MM.1S (cell line): ENCODE measurements at places on chromosomes 6 and 20.

- no peak for DNase-seq
Observed at GRCh38 chr6:165268987-165269386, 40.4 kb downstream of the C6orf118 start.

DNA sequence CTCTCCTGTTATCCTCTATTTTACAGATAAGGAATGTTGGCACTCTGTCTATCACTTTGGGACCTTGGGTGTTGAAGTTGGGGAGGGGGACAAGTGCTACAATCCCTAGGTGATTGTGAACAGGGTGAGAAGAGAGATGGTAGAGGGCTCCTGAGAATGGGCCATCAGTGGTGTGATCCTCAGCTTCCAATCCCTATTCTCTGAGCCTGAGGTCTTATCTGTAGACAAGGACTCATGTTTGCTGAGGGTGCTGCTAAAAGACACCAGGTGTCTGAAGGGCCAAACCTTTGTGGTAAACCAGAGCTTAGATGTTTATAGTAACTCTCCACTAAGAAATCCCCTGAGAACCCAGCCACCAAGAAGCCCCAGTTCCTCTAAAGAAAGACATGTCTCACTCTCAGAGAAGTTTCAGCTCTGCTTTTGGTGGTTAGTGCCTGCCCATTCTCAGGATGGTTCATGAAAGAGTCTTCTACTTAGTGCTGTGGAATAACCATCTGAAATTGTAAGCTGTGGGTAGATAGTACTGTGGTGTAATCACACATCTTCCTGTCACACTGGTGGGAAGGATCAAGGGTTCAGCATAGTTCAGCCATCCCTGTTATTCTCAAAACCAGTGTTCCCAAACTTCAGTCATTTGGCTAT, 58.2 kb upstream of the IL20RA start:
- DNase-seq, result peak; percentile 93

- no peak for DNase-seq
Observed at GRCh38 chr6:11006061-11006460, 38.0 kb downstream of the ELOVL2 start.

- DNase-seq, result no peak
Observed at GRCh38 chr6:7681449-7681848, 44.5 kb upstream of the BMP6 start.

- DNase-seq, result no peak
Observed at GRCh38 chr20:3749689-3750531, 17.4 kb downstream of the HSPA12B start.

DNA sequence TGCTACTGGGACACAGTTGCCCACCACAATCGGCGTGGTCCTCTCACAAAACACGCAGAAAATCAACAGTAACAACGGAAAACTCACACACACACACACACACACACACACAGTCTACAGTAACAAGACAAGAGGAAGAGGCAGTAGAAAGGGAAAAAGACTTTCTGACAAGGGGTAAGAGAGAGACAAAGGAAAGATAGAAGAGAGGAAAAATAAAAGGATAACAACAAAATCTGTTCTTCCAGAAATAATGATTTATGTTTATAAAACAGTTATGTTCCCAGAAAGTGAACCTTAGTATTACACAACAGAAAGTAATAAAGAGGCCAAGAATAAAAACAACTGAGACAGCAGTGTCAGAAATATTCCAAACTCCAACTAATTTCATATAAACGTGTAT, 2.9 kb downstream of the RANBP9 start:
- DNase-seq, result no peak

DNA sequence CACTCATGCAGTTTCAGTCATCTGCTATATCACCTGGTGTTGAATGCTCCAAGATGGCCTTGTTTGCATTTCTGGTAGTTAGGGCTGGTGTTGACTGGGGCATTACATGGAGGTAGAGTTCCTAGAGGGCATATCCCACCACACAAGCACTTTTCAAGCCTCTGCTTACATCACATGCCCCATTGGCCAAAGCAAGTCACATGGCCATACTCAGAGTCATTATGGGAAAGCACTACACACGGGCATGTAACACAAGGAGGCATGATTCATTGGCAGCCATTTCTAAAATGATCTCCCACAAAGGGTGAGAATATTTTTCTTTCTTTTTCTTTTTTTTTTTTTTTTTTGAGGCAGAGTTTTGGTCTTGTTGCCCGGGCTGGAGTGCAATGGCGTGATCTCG, 73.2 kb downstream of the TRMT6 start:
- DNase-seq, result no peak

- no peak for DNase-seq
Observed at GRCh38 chr6:158894193-158894592, 75.0 kb upstream of the EZR start.

- no peak for DNase-seq
Observed at GRCh38 chr6:158311626-158312025, 639 bp upstream of the TULP4 start.

DNA sequence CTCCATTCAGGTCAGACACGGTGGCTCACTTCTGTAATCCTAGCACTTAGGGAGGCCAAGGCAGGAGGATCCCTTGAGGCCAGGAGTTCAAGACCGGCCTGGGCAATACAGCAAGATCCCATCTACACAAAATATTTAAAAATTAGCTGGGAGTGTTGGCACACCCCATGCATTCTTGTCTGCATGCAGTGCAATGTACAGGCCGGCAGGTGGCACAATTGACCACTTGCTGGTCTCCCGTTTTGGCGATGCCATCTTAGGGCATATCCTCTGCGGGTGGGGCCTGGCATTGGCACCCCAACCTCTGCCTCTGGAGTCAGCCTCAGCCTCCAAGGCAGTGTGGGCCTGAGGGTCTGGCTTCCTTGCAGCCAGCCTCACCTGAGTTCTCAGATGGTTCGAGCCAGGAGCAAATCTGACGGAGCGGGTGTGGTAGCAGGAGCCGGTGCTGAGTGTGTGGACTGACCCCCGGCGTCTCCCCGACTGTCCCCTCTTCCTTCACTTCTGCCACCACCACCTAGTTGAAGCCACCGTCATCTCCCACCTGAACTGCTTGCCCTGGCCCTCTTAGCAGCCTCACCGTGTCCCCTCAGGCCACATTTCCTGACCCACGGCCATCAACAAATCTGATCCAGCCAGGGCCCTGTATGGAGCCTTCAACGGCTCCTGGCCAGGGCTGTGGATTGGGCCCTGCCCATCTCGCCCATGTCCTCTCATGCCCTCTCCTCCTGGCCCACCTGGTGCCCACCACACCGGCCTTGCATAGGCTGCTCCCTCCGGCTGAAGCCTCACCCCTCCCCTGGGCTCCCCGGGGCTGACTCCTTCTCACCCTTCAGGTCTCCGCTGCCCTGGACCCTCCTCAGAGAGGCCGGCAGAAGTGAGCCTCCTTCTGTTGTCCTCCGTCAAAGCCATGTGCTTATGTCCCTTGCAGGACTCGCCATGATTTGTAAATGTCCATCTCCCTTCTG, 44.0 kb downstream of the EFCAB8 start:
- peak; percentile 64 for DNase-seq

- peak; percentile 32 for DNase-seq
Observed at GRCh38 chr6:122751326-122751725, 28.2 kb upstream of the FABP7 start.

GRCh38 chr6:70684794-70685493, 17.3 kb downstream of the SMAP1 start:
- DNase-seq, result no peak

GRCh38 chr6:33981861-33982260, 164.0 kb downstream of the GRM4 start:
- DNase-seq, result no peak

DNA sequence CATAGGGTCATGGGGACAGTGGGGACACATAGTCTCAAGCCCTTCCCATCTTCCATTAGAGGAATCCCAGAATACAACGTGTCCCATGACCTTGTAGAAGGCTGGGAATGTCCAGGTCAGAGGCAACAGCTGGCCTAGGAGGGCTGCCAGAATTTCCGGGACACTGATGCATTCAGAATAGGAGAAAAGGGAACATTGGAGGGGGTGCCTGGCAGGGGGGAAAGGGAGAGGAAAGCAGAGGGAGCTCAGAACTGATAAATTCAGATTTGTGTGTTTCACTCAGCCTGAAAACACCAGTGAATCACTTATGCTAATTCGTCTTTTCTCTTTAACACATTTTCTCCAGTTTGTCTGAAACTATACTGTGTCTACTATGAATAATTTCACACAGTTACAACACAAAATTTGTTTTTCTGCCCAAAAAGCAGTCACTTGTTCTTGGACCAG, 35.5 kb upstream of the BMP2 start:
- DNase-seq, result no peak

DNA sequence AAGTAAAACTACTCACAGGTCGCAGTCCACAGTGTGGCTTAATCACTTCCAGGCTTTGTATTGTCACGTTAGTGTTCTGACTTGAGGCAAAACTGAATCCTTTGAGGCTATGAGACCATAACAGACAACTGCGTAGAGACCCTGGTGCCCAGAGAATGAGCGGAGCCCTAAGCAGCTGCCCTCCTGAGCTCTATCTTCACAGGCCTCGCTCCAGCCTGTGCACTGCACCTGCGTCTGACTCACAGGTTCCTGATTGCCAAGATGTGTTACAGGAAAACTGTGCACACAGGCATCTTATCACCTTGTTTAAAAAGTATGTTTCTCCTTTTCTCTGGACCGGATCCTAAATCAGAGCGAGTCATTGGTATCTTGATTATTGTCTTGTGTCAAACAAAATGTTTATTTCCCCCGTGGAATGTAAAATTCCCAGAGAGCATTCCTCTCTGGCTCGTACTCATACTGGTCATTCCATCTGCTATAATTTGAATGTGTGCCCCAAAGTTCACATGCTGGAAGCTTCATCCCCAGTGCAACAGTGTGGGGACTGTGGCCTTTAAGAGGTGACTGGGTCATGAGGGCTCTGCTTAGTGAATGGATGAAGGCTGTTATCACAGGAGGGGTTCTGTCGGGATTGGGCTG, 25.7 kb downstream of the PRR18 start:
- DNase-seq, result no peak

- no peak for DNase-seq
Observed at GRCh38 chr20:25622450-25623224, 1.2 kb downstream of the NANP start.

- no peak for DNase-seq
Observed at GRCh38 chr6:72446430-72446829, 175.4 kb upstream of the KCNQ5 start.

DNA sequence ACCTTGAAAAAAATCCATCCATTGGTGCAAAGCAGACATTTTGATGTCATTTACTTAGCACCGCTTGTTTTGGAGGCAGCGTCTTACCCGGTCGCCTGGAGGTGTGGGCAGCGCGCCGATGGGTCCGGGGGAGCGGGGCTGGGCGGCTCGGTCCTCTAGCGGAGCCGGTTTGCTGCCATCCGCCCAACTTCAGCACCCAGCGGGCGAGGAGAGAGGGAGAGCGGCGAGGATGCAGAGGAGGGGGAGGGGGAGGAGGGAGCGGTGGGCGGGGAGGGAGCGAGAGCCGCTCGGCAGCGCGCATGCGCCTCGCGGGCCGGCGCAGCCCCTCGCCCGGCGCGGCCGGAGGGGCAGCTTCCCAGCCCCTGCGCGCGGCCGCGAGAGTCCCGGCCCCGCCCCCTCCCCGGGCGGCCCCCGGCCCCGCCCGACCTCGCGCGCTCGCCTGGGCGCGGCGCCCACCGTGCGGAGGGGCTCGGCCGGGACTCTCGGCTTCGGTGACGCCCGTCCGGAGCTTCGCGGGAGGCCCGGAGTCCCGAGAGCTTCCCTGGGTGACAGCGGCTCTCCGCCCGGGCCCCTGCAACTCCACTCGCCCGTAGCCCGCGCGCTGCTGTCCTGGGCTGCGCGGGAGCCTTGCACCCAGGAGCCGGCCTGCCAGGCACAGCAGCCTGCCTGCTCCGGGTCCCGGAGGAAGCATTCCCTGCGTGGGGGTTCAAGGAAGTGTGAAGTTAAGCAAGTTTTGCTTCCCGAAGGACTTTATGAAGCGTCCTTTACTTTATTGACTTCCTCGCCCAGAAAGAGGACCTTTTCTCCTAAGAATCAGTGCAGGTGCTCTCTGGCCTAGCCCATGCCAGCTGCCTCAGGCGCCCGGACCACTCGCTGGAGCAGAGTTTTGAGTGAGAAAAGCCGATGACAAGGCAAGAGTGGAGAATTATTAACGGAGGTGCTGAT, at the start of gene RGS17:
RGS17 (minus strand) TSS at position 246 of the 945 bp plus-strand sequence. CDS start 87,264 bp downstream, outside the sequence.
- DNase-seq, result peak; percentile 45

GRCh38 chr20:10728873-10729670, 55.3 kb upstream of the JAG1 start:
- no peak for DNase-seq

DNA sequence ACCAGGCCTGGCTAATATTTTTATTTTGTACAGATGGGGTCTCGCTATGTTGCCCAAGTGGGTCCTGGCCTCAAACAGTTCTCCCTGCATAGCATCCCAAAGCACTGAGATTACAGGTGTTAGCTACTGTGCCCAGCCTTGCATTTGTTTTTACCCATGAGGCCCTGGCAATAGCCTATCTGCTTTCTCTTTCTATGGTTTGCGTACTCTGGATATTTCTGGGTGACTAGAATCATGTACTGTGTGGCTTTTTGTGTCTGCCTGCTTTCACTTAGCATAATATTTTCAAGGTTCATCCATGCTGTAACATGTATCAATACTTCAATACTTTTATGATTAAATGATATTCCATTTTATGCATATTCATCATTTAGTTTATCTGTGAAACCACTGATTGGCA, 451.7 kb downstream of the GRIK2 start:
- DNase-seq, result peak; percentile 10

DNA sequence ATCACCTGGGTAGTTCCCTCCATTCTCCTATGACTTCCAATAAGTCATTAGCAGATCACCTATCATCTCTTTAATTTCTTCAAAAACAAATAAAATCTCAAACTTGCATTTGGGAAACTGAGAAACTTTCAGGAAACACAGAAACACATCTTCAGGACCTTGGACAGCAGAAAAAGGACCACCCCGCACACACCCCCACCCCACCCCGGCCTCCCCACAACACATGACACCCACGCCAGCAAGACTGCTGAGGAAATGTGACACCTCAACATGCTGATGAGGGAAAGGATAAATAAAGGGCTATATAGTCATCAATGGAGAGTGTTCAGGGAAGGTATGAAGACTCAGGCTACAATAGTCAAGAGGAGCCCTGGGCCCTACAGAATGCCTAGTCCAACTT, 15.6 kb upstream of the TRIM39 start:
- DNase-seq, result no peak

DNA sequence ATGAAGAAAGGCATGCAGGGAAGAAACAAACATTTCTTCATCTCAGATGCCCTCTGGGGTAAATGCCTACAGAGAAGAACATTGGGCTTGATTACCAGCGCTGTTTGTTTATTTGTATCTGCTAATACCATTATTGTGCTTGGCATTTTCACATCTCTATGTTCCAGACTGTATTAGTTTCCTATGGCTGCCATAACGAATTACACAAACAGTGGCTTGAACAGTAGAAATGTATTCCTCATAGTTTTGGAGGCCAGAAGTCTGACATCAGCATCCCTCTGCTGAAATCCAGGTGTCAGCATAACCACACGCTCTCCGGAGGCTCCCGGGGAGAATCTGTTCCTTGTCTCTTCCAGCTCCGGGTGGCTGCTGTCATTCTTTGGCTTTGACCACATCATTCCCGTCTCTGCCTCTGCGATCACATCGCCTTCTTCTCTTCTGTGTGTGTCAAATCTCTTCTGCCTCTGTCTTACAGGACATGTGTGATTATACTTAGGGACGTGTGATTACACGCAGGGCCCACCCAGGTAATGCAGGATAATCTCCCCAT, 241.6 kb upstream of the SUPT3H start:
- DNase-seq, result no peak

GRCh38 chr6:111984081-111984480, 69.8 kb upstream of the CCN6 start:
- no peak for DNase-seq
